ENCODE measurements at places on chromosomes 3 and 15.

DNA sequence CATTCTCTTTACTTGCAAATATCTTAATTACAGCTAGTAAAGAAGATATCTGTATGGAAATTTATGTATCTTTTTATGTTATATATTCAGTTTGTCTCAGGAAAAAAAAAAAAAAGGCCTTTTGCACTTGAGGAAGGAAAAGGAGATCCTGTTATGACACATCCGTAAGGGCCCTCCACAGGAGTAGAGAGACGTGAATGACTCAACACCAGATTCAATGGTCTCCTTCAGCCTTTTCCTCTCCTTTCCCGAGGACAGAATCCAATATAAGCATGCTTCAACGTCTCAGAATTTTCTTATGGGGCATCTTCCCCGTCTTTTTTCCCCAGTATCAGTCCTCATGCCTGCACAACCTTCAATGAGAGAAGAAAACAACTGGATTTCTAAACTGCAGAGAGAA is 340.3 kb downstream of the NTRK3 start:
- no peak for DNase-seq

DNA sequence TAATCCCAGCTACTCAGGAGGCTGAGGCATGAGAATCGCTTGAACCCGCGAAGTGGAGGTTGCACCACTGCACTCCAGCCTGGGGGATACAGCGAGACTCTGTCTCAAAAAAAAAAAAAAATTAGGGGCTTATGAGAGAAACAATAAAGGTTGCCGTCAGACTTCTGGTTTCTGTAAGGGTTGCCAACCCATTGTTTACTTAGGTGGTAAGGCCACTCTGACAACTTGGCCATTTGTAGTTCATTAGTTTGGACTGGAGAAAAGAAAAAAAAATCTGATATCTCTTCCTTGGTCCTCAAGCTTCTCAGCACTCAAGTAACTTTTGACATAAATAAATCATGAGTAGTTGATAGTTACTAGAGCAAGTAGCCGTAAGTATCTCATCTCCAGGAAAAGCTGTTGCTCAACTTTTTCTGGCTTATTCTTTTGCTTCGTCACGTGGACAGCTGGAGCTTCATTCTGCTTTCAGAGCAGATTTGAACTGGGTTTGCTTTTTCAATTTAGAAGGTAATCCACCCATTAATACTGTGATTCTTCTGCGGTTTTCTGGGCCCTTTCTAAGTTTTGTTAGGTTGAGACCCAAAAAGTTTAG is 9.4 kb downstream of the SNX1 start:
- no peak for DNase-seq

DNA sequence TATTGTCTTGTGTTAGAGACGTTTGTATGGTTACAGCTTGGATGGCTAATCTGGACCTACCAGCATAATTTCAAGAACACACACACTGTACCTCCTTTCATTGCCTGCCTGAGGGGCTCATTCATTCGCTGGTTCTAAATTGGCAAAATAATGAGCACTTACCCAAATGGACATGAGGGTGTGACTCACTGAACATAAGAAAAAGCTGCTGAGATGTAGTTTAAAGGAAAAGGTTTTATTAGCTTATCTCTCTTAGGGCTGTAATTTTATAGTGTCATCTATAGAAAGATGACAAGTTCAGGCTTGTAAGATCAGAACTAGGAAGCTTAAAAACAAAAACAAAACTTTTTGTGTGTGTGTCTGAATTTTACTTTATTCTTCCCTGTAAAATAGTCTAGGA is 120.7 kb upstream of the WNT7A start:
- DNase-seq: no peak

DNA sequence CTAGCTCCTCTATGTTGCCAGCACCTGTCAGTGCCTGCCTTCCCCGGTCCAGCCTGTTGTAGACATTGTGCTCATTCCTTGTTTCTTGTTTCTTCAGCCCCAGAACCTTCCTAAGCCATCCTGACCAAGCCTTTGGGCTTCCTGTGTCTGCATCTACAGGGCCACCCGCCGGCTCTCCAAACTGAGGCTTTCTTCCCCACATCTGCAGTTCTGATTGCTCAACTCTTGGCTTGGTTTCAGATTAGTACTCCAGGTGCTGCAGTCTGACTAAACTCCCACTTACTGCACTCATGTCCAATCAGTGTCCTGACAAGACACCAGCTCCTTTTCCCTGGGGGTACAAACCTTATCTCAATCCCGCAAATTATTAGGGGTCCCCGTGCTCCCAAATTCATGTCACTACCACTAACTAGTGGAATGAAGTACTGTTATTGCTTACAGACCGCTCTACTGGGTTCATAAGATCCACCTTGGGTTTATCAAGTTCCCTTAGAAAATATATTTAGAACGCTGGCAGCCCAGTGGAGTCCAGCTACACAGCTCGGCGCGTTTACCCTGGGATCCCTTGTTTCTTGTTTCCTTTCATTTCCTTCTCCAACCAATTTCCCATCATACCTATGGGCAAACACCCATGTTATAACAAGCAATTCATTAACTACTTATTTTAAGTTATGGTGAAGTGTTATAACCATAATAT is 114.2 kb upstream of the TJP1 start:
- DNase-seq: no peak

DNA sequence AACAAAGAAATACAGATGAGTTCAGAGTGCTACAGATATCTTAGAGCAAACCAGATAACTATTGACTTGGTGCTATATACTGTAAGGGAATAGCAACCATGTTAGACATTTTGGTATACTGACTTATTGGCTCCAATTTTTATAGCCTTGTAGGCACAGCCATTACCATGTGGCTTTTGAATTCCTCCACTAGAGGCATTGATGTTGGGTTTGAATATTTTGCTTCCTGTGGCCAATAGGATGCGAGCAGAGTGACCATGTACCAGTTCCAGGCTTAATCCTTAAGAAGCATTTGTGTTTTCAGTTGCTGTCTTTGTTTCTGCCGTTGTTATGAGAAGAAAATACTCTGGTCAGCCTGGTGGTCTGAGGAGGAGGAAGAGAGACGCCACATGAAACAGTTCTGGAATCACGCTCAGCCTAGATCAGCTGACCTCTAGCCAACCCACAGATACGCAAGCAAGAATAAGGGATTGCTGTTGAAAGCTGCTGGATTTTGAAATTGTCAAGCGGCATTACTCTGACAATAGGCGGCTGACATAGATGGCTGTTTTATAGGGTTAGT is 109.4 kb upstream of the TNIK start:
- DNase-seq: no peak

DNA sequence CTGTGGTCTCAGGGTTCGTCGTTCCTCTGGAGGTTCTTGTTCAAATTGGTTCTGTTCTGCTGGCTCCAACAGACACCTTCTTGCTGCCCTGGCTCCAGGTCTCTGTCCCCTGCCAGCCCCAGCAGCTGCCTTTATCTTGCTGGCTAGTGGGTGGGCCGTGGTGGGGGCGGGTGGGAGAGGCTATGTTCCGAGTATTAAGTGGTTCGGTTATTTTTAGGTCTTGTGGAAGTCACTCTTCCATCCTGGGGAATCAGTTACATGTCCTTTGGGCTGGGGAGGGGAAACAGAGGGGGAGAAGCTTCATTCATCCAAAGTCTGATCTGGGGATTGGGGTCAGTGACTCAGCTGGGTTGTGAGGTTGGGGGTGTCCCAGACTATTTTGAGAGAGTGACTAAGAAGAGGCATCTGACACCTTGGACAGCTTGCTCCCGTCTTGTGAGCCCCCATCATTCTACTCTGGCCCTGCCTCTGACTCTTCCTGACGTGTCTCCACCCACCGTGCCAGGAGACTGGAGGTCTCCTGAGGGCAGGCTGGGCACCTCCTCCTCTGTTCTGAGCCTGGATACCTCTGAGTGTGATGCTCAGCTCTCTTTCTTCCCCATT is at the start of gene XIRP1:
XIRP1 (minus strand) TSS at position 106 of the 603 bp plus-strand sequence. CDS start 3,150 bp downstream, outside the sequence.
- DNase-seq: no peak

GRCh38 chr15:89625716-89626115 is 29.6 kb downstream of the KIF7 start:
- DNase-seq: no peak

DNA sequence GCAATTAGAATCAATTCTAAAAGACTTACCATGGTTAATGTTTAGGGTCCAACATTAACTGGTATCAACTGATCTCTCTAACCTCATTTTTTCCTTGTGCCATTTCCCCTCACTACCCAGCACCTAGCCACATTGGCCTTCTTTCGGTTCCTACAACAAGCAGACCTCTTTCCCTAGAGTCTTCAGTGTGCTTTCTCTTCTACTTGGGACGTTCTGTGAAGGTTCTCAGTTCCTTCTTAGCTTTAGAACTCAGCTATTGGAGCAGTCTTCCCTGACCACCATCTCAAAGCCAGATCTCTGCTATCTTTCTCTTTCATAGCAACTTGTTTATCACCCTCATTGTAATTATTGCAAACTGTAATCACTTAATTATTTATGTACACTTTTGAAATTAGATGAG is 31.5 kb upstream of the MINDY4B start:
- no peak for DNase-seq

DNA sequence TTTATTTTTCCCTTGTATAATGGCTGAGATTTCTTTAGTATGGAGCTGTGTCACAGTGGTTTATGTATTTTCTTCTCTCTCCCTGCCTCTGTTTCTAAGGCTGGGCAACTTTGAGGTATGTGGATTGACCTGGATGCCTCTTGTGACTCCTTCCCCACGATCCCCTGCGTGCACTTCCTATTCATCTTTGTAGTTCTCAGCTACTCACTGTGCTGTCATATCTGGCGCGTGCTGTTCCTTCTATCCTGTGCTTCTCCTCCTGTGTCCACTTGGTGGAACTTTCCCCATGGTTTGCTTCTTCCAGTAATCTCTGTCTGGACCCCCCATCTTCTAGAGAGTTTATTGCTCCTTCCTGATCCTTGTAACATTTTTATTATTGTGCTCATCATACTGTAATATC is 97.3 kb downstream of the AKAP13 start:
- no peak for DNase-seq

DNA sequence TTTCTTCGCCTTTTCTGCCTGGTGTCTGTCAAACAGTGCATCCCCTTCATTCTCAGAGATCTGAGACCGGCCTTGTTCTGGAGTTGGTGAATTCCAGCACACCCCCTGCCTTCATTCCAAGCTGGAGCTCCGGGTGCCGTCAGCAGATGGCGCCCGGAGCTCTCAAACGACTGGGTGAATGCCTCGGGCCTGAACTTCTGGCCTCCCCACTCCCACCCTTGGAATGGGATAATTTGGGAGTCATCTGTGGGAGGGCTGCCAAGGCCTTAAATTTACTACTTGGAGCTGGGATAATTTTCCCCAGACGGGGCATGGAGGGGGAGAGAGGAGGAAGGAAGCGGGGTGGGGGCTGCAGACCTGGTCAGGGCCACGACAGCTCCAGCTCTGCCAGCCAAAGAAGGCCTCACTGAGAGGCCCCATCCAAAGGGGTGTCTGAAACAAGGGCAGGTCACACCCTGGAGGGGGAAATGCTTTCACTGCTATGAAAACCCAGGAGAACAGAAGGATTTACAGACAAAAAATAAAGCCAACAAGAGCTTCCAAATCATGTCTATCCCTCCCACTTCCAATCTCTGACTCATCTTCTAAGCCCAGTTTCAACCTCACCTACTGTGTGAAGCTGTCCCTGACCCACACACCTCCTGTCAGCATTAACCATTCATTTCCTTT is 187.9 kb downstream of the OPA1 start:
- peak; percentile 81 for DNase-seq

DNA sequence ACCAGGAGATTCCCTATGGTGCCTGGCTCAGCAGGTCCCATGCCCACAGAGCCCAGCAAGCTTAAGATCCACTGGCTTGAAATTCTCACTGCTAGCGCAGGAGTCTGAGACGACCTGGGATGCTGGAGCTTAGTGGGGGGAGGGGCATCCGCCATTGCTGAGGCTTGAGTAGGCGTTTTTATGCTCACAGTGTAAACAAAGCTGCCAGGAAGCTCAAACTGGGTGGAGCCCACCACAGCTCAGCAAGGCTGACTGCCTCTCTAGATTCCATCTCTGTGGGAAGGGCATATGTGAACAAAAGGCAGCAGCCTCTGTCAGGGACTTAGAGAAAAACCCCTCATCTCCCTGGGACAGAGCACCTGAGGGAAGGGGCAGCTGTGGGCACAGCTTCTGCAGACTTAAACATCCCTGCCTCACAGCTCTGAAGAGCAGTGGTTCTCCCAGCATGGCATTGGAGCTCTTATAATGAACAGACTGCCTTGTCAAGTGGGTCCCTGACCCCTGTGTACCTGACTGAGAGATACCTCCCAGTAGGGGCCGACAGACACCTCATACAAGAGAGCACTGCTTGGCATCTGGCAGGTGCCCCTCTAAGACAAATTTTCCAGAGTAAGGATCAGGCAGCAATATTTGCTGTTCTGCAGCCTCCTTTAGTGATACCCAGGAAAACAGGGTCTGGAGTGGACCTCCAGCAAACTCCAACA is 231.5 kb upstream of the SETMAR start:
- no peak for DNase-seq

DNA sequence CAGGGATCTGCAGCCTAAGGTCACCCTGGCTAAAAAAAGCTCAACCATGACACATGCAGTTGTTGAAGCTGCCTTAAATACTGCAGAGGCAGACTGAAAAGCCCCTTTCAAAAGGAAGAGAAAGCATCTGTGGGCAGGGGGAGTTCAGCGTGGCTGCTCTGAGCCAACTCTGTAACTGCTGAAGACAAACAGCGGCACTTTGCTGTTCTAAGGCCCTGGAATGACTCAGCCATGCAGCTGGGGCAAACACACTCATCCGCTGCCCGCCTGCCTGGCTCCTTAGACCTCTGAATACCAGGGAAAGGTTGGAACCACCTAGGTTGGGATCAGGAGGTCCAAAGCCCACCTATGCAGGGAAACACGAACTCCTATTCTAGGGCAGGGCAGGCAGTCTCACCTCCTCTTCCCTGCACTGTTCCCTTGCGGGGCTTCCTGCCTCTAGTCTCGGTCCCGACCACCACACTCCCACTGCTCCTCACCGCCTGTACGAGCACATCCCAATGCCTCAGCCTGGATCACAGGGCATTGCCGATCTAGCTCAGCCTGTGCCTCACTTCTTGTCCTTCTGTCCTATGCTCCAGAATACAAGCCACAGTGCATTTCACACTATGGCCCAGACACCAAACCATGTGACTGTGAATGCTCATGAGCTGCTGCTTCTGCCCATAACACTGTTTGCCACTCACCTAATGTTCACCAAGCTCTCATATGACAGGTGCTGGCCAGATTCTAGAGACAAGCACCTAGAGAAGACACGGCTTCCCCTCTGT is 6.6 kb upstream of the MUSTN1 start:
- no peak for DNase-seq

- DNase-seq: no peak
Observed at GRCh38 chr3:102189541-102189940, 245.3 kb upstream of the ZPLD1 start.

- no peak for DNase-seq
Observed at GRCh38 chr3:153066983-153067382, 95.0 kb upstream of the RAP2B start.

GRCh38 chr15:94083467-94084052 is 147.8 kb upstream of the MCTP2 start:
- peak; percentile 33 for DNase-seq

DNA sequence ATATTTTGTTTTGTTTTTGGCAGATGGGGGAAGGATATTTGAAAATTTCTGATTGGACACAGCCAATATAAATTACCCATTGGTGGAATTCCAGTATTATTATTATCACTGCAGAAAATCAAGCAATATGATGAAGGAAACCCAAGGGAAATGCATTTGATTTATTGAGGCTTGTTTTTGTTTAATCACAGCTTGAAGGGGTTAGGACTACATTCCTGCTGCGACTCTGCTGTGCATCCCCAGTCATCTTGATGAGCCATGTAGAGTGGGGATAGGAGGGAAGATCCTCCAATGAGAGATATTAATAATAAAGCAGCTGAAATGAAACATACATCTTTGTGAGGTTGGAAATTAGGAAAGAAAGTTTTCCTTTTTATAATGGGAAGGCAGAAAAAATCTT is 208.6 kb downstream of the GAP43 start:
- no peak for DNase-seq

- DNase-seq: no peak
Observed at GRCh38 chr15:95929232-95929846, 401.2 kb upstream of the NR2F2 start.
